ENCODE measurements at places on chromosomes 16 and 17.
A peak's percentile ranks its signal among the peaks of the same experiment; 100 is the strongest.

DNA sequence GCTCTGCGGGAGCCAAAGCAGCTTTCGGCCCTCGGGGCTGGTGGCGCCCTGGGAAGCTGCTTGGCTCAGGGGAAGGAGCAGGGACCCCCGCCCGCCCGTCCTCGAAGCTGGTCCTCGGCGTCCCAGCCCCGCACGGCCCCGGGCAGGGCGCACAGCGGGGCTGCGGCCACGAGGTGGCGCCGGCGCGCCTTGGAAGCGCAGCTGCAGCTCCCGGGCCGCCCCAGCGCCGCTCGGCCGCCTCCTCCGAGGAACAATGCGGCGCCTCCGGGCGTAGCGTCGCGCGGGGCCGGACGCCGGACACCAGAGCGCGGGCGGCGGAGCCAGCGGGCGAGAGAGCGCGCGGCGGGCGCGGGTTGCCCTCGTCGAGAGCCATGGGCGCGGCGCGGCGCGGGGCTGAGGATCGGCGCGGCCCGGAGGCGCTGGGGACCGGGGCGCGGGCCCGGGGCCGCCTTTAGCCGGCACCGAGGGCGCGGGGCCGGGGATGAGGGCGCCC is at the start of gene MGAT5B:
Gene MGAT5B, plus strand, starts transcription at position 229 of the 493 bp plus-strand sequence. CDS start 626 bp downstream, outside the sequence.
- no peak for DNase-seq

DNA sequence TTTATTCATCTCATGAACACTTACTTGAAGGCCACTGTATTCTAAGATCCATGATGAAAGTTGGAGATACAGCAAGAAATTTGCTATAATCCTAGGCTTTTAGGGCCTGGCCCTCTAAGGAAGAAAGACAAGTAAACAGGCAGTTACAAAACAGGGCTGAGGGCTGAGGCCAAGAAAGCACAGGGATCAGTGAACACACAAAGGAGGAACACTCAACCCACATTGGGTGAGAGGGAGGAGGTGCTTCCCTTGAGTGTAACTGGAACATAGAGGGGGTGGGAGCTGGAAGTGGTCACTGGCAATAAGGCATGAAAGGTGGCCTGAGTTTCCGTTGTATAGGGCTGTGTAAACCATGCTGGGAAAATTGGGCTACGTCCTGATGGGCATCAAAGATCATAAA is 112.2 kb downstream of the ZNF18 start:
- no peak for DNase-seq

DNA sequence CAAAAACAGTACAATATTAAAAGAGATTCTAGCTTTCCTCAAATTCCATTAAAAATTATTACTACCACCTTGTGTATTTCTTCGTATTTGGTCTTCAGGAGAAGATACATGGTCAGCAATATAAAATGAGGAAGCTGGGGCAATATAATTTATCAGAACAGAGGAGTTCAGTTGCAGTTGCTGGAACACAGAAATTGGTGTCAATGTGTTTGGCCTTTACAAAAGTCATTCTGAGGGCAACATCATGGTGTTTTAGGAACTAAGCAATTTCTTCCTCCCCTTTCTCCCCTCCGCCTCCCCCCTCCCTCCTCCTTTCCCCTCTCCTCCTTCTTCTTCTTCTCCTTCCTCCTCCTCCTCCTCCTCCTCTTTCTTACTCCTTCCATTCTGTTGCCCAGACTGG is 102.1 kb downstream of the YPEL2 start:
- no peak for DNase-seq

- no peak for DNase-seq
Observed at GRCh38 chr16:22743401-22743800, 70.6 kb upstream of the HS3ST2 start.

DNA sequence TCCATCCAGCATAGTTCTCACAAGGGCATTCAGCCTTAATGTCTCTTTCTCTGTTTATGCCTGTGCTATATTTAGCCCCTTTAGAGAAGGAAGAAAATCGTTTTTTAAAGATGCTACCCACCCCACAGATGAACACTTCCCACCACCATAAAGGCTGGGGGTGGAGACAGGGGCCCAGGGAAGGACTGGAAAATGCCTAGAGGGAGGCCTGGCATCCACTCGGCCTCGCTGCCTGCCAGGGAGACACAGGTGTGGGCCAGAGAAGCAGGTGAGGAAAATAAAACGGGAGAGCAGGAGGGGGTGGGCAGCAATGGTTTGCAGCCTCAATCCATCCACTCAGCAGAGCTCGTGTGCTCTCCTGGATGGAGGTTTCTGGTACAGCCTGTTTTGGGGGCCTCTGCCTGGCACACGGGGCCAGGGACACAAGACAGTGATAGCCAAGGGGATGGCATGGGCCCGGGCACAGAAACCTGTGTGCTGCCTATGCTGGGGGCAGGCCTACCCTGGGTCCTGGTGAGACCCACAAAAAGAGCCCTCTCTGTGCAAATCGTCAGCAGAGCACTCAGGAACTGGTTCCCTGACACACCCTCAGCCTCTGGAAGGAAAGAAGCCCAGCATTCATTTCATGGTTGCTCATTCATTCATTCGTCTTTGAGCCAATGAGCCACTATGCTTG is 121.4 kb downstream of the C16orf78 start:
- no peak for DNase-seq

- DNase-seq, result peak; percentile 75
Observed at GRCh38 chr16:2223221-2223941, at the start of gene E4F1. Gene E4F1, plus strand, starts transcription at chr16:2223591. Its CDS starts 23 bp downstream, at chr16:2223614.

DNA sequence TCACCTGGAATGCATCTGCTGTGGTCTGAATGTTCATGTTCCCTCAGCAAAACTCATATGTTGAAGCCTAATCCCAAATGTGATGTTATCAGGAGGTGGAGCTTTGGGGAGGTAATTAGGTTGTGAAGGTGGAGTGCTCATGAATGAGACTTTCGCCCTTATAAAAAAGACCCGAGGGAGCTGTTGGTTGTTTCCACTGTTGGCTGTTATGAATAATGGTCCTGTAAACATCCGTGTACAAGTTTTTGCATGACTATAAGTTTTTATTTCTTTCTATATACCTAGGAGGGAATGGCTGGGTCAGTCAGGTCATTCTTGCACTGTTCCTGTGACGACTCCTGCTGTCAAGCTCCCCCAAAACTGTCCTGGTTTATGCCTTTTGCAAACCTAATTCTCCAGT is 9.6 kb upstream of the CHP2 start:
- no peak for DNase-seq

DNA sequence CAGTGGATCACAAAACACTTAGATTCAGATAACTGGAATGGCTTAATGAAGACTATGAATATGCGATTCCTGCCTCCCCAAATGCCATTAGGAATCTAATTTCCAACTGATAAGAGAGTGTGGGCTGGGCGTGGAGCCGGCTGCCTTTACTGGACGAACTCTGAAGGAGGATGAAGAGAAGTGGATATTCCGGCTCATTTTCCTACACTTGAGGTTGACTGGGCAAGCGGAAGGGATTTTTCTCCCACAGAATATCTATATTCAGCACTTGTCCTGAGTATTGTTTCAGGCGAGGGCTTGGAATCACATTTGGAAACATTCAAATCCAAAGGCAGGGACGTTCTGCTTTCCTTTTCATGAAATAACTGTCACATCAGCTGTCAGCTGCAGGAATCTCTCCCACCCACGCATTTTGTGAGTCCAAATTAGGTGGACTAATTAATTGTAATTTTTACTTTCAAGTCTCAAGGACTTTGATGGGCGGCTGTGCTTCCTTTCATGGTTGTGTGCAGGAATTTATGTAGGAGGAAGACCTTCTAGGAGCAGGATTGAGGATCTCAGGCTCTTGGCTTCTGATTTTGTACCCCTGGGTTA is 138.5 kb downstream of the PITPNC1 start:
- no peak for DNase-seq

DNA sequence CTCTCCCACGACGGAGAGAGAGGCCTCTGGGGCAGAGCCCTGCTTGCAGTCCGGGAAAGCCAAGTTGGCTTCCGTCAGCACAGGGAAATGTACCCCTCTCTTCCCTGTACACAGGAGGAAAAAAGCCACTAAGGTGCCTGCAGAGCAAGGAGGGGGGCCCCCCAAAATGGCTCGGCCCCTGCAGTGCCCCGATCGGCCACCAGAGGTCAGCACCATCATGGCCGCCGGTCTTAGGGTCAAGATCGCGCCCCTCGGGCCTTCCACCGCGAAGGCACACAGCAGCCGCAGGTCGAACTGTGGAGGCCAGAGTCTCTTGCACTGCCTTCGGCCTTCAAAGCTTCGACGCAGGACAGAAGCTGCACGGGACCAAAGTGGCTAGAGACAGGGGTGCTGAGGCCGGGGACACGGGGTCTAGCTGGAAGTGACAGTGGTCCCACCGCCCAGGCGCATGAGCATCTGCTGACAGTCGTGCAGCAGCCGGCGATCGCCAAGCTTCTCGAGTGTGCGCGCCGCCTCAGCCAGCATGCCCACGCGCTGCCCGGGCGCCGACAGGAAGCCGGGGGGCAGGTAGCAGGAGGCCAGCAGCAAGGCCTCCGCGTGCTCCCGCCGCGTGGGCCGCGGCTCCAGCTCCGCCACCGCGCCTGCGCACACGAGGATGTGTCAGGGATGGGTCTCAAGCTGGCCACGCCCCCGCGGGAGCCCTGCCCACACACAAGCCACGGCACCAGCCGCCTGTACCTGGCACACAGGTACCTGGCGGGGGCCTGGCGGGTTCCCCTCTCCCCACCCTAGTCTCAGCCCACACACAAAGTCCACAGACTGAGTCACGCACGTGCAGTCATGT is 24.4 kb downstream of the SREBF1 start:
- no peak for DNase-seq

- no peak for DNase-seq
Observed at GRCh38 chr17:80793421-80793820, 198.2 kb upstream of the CHMP6 start.

DNA sequence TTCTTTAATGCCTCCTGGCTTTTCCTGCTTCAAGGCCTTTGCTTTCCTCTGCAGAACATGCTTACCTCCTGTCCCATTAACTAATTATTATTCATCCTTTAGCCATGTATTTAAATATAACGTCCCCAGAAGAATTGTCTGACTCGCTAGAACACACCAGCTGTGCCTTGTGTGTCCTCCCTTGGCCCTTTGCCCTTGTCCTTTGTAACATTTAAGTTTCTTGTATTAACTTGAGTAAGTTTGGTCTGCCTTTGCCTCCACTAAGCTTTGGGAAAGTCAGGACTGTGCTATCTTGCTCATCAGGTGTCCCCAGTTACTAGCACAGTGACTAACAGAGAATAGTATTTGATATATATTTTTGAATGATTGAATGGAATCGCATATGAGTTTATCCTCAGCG is 29.6 kb upstream of the ABCA9 start:
- no peak for DNase-seq

GRCh38 chr17:66548659-66549310 is 246.4 kb downstream of the PRKCA start:
- no peak for DNase-seq

DNA sequence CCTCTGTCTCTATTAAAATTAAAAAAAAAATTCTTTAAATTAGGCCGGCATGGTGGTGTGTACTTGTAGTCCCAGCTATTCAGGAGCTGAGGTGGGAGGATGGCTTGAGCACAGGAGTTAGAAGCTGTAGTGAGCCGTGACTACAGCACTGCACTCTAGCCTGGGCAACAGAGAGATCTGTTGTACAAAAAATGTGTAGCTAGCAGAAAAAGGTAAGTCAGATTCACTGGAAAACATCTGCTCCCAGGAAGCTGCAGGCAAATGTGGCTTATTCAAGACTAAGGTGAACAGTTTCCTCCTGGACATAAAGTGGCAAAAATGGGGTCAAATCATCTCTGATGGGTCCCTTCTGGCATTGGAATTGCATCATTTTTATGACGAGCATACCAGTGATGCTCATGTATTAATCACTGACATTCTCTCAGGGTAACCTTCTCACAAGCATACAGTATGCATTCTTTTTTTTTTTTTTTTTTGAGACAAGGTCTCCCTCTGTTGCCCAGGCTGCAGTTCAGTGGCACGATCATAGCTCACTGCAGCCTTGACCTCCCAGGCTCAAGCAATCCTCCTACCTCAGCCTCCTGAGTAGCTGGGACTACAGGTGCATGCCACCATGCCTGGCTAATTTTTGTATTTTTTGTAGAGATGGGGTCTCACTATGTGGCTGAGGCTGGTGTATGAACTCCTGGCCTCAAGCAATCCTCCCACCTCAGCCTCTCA is 48.7 kb downstream of the CPPED1 start:
- DNase-seq, result no peak

DNA sequence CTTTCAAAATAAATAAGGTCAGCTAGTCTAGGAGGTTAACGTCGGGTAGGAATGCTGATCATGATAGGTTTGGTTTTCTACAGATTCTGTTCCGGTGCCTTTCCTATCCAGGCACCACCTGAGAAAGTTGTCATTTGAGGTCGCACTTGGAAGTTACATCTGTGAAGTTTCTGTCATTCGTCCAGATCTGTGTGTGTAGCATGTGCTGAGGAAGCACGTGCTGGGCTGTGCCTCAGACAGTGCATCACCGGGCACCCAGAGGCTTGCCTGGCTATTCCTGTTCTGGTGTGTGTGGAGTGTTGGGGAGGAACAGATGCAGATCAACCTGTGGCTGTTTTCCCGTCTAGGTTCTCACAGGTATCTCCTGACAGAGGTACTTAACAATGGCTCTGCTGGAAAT is 42.6 kb downstream of the DNAJA2 start:
- DNase-seq, result no peak

DNA sequence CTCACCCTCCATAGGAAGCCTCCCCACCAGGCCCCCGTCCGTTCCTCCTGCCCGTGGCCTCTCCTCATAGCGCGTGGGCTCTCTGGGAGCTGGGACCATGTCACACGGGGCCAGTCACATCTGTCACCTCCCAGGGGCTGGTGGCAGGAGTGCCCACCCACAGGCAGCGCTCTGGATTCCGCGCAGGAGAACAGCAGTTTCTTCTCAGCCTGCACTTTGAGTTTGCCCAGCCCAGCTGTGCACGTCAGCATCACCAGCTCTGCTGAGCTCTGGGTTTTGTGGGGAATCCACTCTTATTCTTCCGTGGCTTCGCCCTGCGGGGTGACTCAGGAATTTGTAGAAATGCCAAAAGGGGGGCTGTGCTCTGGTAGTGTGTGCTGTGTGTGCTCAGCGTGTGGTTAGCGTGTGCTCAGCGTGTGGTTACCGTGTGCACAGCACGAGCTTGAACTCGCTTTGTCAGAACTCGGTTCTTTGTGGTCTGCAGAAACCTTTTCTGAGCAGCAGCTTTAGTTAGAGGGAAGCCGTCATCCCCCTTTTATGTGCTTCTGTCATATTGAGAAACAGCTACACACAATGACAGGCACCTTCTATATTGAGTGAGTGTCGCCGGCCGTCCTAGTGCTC is 3.2 kb downstream of the ACSF3 start:
- DNase-seq, result no peak

GRCh38 chr16:67389911-67390815 is 3.1 kb downstream of the TPPP3 start:
- no peak for DNase-seq

- no peak for DNase-seq
Observed at GRCh38 chr17:49723423-49723822, 15.7 kb upstream of the SLC35B1 start.

Measured in cortex of kidney (tissue), 1 donor.